Urothelium cell line (cell line): ENCODE measurements at places on chromosomes 1 and 21.
A peak's percentile ranks its signal among the peaks of the same experiment; 100 is the strongest.

DNA sequence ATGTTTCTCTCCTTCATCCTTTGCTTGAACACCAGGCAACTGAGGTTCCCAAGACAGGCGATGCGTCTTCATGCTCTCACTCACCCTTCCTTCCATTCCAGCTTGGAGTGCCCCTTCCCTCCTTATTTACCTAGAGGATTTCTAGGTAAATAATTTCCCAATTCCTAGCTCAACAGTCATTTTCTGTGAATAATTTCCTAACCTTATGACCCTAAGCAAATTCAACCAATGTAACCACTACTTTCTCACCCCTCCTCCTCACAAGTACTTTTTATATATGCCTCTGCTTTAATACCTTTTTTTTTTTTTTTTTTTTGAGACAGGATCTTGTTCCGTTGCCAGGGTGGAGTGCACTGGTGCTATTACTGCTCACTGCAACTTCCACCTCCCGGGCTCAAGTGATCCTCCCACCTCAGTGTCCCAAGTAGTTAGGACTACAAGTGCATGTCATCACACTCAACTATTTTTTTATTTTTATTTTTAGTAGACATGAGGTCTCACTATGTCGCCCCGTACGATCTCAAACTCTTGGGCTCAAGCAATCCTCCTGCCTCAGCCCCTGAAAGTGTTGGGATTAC, 86.7 kb downstream of the USP24 start:
- DNase-seq = no peak

GRCh38 chr1:205226868-205227583, 720 bp upstream of the TMCC2 start:
- peak; percentile 45 for DNase-seq

- DNase-seq = no peak
Observed at GRCh38 chr1:53330819-53331218, 2.9 kb upstream of the LRP8 start.

DNA sequence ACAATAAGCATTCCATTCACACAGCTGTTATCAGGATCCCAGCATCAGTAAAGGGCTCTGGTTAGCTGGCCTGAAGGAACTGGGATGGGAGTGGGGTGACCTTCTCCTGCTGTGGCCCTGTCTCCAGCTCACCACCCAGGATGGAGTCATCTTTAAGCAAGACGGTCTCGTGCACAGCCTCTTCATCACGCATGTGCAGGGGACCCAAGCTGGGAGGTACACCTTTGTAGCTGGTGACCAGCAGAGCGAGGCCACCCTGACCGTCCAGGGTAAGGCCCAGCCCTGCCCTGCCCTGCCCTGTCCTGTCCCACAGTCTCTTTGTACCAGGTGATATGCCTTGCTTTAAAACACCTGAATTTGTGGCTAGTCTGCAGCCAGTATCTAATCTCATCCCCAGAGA, 24.3 kb downstream of the IGFN1 start:
- DNase-seq = no peak

DNA sequence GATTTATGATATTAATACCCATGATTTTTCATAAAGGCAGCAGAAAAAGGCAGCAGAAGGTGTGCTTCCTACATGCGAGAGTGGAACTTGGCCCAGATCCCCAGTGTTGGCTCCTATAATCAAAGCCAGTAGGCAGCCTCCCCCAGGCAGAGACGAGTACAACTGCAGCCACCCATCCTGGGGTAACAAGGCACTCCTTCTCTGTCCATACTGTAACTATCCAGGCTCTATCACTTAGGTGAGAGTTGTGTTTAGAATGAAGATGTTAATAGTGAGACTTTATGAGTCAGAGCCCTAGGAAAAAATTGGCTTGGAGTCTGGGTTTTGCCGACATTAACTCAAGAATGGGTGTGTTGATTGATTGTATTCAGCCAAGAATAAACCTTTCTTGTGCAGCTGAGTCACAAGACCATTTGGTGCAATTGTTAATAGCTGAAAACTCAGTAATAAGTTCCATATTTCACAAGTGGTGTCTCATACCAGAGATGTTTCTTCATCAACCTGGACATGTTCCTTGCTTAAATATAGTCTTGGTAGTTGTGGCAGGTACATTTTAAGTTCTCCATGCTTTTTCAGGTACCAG, 322.3 kb downstream of the DUSP10 start:
- no peak for DNase-seq

DNA sequence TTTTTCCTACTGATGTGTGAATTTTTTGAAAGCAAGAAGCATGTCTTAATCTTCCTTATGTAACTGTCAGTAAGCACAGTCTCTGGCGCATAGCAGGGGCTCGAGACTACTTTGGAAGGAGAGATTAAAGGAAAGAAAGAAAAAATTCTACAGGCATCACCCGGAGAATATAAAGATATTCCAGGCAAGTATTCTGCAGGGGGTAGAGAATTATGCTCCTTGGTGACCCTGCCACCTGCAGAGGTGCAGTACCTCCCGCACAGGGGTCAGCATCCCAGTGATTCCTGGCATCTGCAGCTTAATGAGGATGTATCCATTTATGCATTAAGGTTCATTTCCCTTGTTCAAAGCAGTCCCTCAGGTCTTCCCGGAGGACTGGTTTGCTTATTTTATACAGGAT, 87.6 kb upstream of the WLS start:
- no peak for DNase-seq

- no peak for DNase-seq
Observed at GRCh38 chr1:164524810-164525209, 34.2 kb upstream of the PBX1 start.

GRCh38 chr21:42379426-42380215, 13.3 kb upstream of the TFF1 start:
- DNase-seq = no peak

GRCh38 chr1:218683242-218683641, 338.1 kb downstream of the TGFB2 start:
- no peak for DNase-seq

- no peak for DNase-seq
Observed at GRCh38 chr1:202230061-202230938, 36.7 kb downstream of the LGR6 start.

GRCh38 chr1:60069691-60070090, 3.9 kb downstream of the C1orf87 start:
- DNase-seq = no peak

GRCh38 chr21:43006874-43007208, 32.5 kb downstream of the PKNOX1 start:
- DNase-seq = no peak

DNA sequence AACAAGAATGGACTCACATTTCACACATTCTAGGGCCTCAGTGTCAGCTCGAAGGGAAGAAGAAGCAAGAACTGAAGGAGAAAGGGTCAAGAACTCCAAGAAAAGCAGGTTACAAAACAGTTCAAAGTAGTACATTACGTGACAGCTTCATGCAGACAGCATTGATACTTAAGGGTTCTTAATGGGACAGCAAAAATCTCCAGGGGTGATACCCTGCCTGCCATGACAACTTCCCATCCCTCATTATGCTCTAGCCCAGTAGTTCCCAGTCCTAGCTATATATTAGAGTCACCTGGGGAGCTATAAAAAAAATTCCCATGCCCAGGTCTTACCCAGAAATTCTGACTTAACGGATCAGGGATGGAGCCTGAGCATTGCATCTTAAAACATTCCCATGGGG, 51.2 kb upstream of the PROX1 start:
- no peak for DNase-seq

- DNase-seq = no peak
Observed at GRCh38 chr1:184504040-184504954, 117.5 kb downstream of the C1orf21 start.

- DNase-seq = peak; percentile 40
Observed at GRCh38 chr1:233885196-233885920, 19.1 kb upstream of the SLC35F3 start.

GRCh38 chr1:19003371-19004290, 47.2 kb upstream of the IFFO2 start:
- no peak for DNase-seq

- DNase-seq = no peak
Observed at GRCh38 chr1:163770265-163770664, 448.5 kb downstream of the NUF2 start.

DNA sequence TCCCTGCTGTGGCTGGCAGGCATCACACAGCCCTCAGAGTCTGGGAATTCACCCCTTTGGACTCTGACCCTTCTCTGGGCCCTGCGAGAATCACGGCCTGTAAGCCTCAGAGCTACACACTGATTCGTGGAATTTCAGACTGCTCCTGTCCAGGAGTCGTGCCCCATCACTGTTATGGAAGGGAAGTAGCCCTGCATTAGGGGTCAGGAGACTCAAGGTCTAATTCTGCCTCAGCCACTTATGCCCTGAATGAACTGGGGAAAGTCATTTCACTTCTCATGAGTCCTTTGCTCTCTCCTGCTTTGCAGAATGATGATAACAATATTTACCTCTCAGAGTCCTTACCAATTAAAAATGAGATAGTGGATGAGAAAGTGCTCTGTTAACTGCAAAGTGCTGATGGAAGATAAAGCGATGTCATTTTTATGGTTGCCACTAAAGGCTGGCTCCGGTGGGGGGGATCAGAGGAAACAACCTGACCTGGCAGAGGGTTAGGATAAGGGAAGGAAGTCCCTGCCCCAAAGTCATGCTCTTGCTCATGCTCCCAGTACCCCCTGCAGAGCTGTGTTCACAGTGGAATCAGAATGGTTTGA, 148.6 kb upstream of the CD34 start:
- no peak for DNase-seq

DNA sequence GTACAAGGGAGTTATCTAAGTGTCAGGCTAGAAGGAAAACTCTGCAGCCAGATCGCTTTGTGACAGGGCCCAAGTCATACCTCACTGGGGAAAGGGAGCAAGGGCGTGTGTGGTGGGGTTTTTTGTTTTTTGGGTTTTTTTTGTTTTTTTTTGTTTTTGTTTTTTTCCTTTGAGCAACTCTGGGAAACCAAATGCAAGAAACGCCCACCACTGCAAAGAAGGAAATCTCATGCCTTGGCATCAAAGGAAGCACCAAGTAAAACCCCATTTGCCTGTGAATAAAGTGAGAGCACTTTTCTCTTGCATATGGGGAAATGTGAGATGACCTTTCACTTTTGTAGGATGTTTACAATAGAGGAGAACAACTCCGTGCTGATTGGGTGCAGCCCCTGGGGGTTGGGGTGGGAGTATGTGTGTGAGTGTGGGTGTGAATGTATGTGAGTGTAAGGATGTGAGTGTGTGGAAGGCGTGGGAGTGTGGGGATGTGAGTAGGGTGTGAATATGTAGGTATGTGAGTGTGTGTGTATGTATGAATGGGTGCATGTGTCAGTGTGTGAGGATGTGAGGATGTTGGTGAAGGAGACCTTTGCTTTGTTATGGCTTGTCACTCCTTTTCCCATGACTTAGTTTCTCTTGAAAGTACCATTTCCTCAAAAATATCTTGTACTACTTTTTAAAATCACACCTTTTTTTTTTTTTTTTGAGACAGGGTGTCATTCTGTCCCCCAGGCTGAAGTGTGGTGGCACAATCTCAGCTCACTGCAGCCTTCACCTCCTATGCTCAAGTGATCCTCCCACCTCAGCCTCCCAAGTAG, 34.6 kb downstream of the IL12RB2 start:
- DNase-seq = no peak

- no peak for DNase-seq
Observed at GRCh38 chr1:22239378-22239777, 96.5 kb upstream of the WNT4 start.

- DNase-seq = no peak
Observed at GRCh38 chr1:115649964-115650363, 8.2 kb downstream of the VANGL1 start.

- no peak for DNase-seq
Observed at GRCh38 chr1:166902279-166902678, 26.2 kb upstream of the TADA1 start.

DNA sequence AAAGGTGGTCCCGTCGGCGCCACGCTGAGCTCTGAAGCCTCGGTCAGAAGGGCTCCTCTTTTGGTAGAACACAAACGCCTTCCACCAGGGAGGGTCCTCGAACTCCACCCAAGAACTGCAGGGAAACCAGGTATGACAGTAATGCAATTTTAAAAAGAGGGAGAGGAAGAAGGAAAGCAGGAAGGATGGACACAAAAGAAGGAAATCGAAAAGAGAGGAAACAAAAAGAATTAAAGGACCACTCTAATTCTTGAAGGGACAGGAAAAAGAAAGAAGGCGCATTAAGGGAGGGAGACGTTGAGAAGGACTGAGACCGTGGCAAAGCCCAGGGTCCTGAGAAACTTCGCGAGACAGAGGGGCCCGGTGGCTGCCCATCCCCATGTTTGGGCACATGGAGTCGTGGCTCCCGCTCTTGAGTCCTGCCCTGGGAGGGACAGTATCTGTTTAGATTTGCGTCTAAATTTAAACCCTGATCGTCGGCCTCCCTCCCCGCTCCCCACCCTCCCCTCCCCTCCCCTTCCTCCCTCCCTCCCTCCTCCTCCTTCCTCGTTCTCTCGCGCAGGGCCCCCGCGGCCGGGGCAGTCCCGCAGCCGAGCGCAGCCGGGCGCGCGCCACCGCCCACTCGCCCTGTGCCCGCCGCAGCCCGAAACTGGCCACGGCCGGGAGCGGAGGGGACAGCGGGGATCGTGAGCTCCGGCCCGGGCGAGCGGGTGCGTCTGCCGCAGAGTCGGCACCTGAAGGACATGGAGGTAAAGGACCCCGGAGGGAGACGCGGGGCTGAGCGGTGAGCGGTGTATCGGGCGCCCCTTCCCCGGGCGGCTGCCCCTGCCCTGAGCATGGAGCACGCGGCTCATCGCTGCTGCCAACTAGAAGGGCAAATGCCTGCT, at the start of gene RCSD1:
Gene RCSD1 (plus strand): TSS at position 552 of the 887 bp plus-strand sequence. CDS start 192 bp downstream, at position 744.
- no peak for DNase-seq

GRCh38 chr1:16078925-16079656, 5.6 kb upstream of the FAM131C start:
- peak; percentile 79 for DNase-seq

DNA sequence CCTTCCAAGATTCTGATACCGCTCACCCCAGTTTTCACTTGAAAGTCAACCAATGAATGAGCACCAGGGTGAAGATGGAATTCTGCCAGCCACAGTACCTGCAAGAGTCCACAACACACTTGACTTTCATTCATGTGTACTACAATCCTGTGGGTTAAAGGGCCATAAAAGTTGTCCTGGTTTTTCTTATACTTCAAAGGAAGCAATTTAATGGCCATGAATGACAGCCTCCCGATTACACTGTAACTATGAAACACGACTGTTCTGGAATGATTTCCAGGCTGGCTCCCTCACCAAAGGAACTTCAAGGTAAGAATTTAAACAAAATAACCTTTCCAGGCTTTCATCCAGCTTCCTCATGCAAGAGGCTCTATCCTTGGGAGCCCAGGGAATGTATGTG, 502.8 kb downstream of the SMYD3 start:
- DNase-seq = no peak

GRCh38 chr1:11388617-11389016, 90.3 kb upstream of the DISP3 start:
- no peak for DNase-seq

- no peak for DNase-seq
Observed at GRCh38 chr1:19980314-19980713, 896 bp upstream of the PLA2G2A start.

- DNase-seq = no peak
Observed at GRCh38 chr1:221337106-221337505, 404.8 kb downstream of the DUSP10 start.

GRCh38 chr1:223653431-223653830, 12.1 kb downstream of the CAPN8 start:
- no peak for DNase-seq
